ENCODE measurements at places on chromosomes 3 and 15. TPM values are rescaled to one million over a fixed set of nuclear protein-coding genes. Genes with fewer than 3 reads are reported as not detected.

DNA sequence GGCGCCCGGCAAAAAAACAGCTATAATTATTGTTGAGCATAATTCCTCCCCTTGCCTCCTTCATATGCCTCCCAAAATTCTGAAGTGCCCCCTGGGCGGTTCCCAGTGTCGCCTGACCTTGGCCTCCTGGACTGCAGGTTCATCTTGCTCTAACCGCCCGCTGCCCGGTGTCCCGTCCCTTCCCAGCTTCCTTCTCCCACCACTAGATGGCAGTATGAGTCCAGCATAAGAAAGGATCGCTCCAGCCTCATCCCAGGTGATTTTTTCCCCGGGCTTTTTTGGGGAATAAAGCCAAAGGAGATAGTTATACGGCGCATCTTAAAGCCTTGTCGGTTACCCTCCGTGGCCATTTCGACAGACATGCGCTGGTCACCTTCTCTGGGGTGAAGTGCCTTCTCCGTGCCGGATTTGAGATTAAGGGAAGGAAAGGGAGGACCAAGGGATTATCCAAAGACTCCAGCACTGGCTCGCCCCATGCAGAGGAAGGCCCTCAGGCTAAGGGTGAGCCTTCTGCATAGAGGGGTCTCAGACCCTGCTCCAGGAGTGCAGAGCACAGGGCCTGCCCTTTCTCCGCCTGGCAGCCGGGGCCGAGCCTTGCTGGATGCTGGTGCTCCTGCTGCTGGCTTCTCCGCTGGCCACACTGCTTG, 45.8 kb upstream of the TRA2B start:
- DNase-seq: peak; percentile 66
- no peaks in the 10 kb centered on the region for H3K4me1 ChIP-seq
- H3K27ac ChIP-seq: no peak overlapping the region
- no peaks in the 10 kb centered on the region for H3K27me3 ChIP-seq
- no peaks in the 10 kb centered on the region for H3K36me3 ChIP-seq
- H3K4me3 ChIP-seq: no peak overlapping the region

DNA sequence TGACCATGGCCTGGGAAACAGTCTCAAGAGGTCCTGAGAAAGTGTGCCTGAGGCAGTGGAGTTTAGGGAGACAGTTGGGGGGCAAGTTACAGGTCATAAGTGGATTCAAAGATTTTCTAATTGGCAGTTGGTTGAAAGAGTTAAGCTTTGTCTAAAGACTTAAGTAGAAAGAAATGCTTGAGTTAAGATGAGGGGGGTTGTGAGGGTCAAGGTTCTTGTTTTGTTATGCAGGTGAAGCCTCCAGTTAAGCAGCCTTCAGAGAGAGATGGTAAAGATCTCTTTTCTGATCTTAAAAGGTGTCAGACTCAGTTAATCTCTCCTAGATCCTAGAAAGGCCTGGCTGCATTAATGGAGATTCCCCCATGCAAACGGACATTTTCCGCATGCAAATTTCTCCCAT, 356.3 kb upstream of the C2CD4B start:
- DNase-seq: no peak
- no peak overlapping the region for H3K4me3 ChIP-seq
- no peaks in the 10 kb centered on the region for H3K36me3 ChIP-seq
- no peaks in the 10 kb centered on the region for H3K4me1 ChIP-seq

Gene CSPG4
- 14.3 TPM for total RNA-seq

Gene PCBP4
- total RNA-seq: 74.1 TPM

Gene RPL35A
- 1,367 TPM for total RNA-seq

DNA sequence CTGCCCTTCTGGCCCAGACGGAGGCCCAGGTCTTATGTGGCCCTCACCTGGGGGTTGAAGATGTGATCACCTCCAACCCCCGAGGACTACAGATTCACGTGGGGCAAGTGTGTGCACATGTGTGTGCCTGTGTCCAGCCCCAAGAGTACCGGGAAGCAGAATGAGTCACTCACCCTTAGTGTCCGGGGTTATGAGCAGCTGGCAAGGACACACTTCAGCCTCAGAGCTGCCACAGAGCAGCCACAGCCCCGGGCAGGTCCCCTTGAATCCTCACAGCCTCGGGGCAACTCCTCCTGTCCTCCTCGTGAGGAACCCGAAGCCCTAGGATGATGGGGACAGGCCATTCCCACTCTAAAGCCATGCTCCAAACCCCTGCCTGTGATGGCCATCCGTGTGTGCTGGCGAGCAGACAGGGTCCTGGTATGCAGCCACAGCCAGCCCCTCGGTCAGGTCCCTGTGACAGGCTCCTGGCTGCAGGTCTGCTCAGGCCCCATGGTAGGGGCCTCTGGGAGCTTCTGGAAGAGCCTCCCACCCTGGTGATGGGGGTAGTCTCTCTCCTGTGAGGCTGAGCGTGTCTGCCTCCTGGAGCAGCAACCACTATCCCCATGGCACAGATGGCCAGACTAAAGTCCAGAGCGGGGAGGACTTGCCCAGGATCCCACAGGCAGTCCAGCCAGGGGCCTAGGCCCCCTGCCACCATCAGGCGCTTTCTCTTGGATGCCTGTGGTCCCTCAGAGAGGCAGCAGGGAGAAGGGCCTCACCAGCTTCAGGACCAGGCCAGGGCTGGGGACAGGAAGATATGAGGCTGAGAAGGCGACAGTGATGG, 852 bp downstream of the STAB1 start:
- H3K27me3 ChIP-seq: no peaks in the 10 kb centered on the region
- H3K36me3 ChIP-seq: peaks cover 16% of the 10 kb centered on the region
- peak overlapping the region; percentile 15 for H3K4me3 ChIP-seq
- no peak for DNase-seq
- no peaks in the 10 kb centered on the region for H3K4me1 ChIP-seq

GRCh38 chr3:72309661-72310418, 524.9 kb upstream of the PROK2 start:
- no peak for DNase-seq
- no peak overlapping the region for H3K4me3 ChIP-seq
- no peaks in the 10 kb centered on the region for H3K36me3 ChIP-seq
- peak overlapping the region; percentile 33 for H3K27ac ChIP-seq

DNA sequence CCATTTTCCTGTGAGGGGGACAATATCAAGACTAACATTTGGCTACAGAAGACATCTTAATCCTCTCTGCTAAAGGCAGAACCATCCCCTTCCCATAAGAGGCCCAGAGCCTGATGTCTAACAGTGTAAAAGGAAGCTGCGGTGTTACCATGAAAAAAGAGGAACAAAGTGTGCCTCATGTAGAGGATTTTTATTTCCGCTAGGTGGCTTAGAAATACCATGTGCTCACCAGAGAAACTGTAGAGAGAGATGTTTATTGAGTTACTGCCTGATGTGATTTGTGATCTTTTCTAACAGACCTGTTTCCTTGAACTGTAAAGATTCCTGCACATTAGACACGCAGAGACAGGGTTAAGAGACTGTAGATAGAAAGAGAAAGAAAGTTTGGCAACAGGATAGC, 22.0 kb downstream of the OR5H15 start:
- no peaks in the 10 kb centered on the region for H3K4me1 ChIP-seq
- no peak overlapping the region for H3K27ac ChIP-seq
- H3K4me3 ChIP-seq: no peak overlapping the region
- H3K36me3 ChIP-seq: no peaks in the 10 kb centered on the region
- DNase-seq: no peak
- no peaks in the 10 kb centered on the region for H3K27me3 ChIP-seq

Measured in prostate gland (tissue), 2 donors.